ENCODE measurements at places on chromosomes 7 and 10.

GRCh38 chr7:6649241-6649961 lies 12.3 kb downstream of the ZNF316 start:
- DNase-seq = no peak

DNA sequence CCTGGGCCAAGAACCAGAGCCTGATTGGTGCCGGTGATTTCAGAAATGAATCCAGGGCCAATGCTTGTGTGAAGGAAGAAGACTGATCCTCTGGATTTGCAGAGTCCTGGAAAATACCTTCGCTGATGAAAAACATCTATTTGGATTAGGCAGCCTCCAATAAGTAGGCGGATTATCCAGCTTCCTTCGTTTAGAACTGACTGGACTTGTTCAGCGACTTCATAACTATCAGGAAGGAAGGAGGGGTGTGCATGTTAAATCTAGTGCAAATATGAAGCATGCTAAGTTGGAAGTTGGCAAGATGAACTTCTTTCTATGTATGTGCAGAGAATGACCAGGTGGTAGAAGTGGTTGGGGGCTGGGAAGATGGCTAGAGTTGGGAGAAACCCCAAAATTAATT lies 41.0 kb downstream of the NKX2-3 start:
- DNase-seq = no peak

GRCh38 chr10:3495281-3495680 lies 289.7 kb downstream of the KLF6 start:
- DNase-seq = no peak

DNA sequence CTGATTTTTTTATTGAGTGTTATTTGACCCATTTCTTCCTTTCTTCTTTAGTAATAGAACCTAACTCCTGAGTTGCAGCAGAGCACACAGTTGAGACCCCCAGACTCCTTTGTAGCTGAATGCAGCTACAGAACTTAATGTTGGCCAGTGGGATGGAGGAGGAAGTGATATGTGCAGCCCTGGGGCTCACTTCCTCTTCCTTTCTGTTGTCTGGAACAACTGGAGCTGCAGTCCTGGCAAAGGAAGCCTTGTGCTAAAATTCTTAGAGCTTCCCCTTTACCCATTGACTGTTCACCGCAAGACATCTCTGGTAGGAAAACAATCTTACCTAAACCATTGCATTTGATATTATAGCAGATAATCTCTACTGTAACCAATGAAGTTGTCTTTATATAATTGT lies 86.6 kb downstream of the ITGB8 start:
- no peak for DNase-seq

DNA sequence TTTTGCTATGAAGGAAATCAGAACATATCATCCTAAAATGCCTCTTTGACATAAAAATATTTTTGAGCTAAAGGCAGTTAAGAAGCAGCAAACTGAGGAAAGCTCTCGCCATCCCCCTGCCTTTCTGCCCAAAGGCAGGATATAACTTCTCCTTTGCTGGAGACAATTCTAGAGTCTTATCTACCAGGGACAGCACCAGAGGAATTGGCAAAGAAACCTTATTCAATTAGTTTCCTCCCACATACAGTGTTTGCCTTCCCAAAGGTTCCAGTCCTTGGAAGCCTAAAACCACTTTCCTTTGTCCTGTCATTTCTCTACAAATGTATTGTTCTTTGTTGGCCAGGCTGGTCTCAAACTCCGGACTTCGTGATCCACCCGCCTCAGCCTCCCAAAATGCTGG lies 33.7 kb downstream of the MASTL start:
- DNase-seq = no peak

GRCh38 chr7:100684534-100685042 lies 9.5 kb downstream of the GIGYF1 start:
- no peak for DNase-seq

DNA sequence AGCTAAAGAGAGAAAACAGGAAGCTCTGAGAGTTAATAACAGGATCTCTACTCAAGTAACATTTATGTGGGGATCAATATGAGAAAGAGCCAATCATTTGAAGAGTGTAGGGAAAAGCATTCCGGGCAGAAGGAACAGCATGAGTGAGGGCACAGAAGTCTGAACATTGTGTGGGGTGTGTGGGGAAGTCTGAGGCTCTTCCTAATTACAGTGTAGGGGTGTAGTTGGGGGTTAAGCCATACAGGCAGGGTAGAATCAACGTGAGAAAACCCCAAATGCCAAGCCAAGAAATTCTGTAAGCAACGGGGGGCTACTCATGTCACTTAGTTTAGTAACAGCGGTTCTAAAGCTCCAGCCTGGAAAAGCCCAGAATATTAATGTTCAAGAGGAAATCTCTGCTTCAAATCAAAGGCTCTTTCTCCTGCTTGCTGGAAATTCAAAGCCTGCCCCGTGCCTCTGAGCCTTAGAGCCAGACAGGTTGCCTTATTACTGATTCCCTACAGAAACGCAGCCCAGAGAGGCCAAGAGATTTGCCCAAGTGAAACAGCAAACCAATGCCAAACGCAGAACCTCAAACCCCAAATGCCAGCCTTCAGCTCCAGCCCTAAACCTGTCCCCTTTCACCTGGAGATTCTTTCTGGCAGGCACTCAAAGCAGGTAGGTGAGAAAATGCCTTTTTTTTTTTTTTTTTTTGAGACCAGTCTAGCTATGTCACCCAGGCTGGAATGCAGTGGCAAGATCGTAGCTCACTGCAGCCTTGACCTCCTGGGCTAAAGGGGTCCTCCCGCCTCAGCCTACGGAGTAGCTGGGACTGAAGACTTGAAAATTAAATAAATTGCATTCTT lies 36.1 kb downstream of the DNAJB12 start:
- no peak for DNase-seq

- no peak for DNase-seq
Observed at GRCh38 chr7:90172121-90172520, 17.9 kb downstream of the STEAP1 start.

DNA sequence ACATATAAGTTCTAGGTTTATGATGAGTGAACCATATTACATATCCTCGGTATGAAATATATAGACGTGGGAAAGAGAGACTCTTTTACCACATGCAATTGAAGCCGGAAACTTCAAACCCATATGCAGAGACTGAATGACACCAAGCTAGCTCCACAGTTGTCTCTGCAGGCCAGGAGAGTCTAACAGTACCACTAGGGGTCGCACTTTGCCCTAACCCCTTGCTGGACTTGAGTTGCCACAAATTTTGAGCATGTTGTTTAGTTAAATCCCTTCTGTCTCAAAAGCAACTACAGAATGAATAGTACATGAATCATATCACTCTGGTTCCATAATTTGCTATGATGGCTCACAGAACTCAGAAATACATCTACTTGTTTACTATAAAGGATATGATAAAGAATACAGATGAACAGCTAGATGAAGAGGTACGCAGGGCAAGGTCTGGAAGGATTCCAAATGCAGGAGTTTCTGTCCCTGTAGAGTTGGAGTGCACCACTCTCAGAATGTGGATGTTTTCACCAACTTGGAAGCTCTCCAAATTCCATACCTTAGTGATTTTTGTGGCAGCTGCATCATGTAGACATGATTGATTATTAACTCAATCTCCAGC lies 112.4 kb upstream of the YAE1 start:
- DNase-seq = peak; percentile 40

DNA sequence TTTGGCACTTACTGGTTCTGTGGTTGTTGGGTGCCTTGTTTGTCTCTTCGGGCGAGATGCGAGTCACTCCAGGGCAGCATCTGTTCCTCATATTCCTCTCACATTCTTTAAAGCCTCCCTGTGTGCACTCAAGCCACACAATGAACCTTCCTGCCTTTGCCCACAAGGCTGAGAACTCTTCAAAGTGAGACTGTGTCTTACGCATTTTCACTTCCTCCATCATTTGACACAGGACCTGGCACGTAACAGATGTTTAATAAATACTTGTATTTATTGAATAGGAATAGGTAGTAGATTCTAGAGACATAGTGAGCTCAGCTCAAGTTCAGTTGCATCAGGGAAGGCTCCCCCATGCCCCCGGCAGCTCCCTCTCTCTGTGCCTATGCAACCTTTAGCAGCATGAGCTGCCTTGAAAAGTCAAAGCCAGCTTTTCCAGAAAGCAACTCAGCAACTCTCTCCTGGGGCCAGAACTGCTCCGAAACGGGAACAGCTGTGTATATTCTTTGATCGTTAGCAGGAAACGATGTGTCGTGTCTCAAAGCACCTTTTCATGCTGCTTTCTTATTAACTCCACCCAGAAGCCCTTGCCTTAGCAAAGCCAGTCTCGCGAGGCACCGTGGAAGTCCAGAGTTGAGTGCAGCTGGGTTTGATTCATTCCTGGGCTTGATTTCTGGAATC lies 97.5 kb downstream of the PFKFB3 start:
- peak; percentile 59 for DNase-seq

GRCh38 chr10:121516093-121516865 lies 82.0 kb downstream of the FGFR2 start:
- no peak for DNase-seq

DNA sequence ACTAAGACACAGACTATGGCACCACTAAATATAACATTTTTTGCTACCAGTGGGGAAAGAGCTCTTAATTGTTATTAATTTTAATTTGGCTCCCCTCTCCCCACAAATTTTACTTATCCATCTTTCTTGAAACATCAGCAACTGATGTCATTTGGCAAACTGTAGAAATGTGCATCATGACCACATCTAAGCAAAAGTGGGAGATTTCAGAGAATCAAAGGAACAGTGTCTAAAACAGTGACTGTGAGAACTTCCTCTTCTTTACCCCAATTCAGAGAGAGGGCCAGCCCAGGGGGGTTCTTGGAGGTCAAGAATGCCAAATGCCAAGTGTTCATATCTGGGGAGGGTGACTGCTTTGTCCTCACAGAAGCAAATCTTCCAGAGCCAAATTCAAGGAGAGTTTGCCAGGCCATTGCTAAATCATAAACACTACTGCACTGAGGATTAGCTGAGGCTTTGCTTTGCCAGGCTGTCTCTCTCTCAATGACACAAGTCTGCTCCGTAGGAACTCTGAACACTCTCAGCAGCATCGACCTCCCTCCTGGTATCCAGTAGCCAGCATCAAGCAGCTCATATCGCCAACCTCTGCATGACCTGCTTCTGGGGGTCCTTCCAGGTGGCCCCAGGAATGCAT lies 65.6 kb downstream of the ITIH5 start:
- no peak for DNase-seq

DNA sequence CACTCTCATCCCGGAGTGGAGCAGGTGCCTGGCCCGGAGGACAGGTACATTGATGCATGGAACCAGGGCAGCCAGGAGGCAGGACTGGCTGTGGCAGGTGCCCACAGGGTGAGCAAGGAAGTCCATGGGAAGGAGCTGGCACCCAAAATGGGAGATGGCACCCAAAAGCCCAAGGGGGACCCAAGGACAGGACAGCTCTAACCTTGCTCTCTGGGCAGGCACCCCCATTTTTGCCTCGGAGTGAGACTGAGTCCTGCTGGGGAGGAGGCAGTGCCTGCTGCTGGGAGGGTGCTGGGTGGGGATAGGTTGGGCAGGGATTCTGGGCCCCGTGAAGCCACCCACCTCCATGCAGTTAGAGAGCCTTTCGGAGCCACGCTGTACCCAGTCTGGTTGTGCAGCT lies 234.5 kb downstream of the TCERG1L start:
- no peak for DNase-seq

- peak; percentile 38 for DNase-seq
Observed at GRCh38 chr10:59337201-59337652, 25.1 kb downstream of the FAM13C start.

Measured in fibroblast of gingiva (primary cell).